ENCODE measurements at places on chromosomes 11 and 22.
A peak's percentile ranks its signal among the peaks of the same experiment; 100 is the strongest.

- no peak for DNase-seq
These were observed 23.4 kb downstream of the ASPHD2 start for GRCh38 chr22:26452236-26453016.

DNA sequence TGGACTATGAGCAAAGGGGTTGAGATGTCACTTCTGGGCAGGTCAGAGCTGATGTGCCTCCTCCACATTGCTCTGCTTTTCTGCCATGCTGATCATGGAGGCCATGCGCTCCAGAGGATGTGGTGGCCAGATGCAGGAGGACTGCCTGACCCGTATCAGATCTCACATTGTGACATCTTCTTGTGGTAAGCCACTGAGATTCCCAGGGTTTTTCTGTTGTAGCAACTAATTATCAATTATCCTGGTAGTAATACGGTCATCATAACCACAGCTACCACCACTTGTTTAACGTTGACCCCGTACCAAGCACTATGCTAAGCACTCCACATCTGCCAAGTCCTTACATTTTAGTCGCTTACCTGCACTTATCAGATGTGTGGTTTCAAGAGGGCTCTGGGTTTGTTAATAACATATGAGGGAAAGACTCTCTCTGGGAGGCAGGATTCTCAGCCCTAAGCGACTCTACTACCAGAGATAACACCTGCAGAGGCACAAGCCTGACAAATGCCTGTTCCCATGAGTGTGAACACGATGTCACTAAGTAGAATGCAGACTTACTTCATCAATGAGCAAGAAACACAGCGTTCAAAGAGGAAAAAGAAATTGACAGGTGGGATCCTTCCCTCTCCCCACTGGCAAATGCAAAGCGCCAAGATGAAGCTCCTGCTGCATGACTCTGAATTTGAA is 63.6 kb upstream of the TIMP3 start:
- DNase-seq: no peak

GRCh38 chr11:57481315-57481714 is 21.0 kb downstream of the RTN4RL2 start:
- no peak for DNase-seq

- no peak for DNase-seq
These were observed 13.9 kb upstream of the BSX start for GRCh38 chr11:122995526-122995925.

GRCh38 chr11:82004537-82005213 is 729.0 kb downstream of the FAM181B start:
- DNase-seq: no peak

- DNase-seq: no peak
These were observed 23.9 kb downstream of the MYO7A start for GRCh38 chr11:77151804-77152509.

- DNase-seq: peak; percentile 37
These were observed 1.0 kb downstream of the CCDC86 start for GRCh38 chr11:60842668-60843600.

- DNase-seq: peak; percentile 49
These were observed 4.4 kb downstream of the SLC2A11 start for GRCh38 chr22:23862103-23862502.

DNA sequence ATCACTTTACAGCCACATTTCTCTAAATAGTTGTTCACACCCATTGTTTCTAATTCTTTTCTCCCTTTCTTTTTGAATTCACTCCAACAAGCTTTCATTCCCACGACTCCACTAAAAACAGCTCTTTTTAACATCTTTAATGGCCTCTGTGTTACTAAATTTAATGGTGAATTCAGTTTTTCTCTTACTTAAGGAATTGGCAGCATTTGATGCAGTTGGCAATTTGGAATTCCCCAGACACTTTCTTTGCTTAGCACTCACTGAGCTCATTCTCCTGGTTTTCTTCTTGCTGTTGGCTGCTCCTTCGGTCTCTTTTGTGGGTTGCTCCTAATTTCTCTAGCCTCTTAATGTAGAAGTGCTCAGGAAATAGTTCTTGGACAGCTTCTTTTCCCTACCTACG is 40.5 kb upstream of the OR9Q1 start:
- no peak for DNase-seq

- DNase-seq: no peak
These were observed 8.0 kb upstream of the COMT start for GRCh38 chr22:19933341-19934241.

- DNase-seq: peak; percentile 54
These were observed 710.6 kb upstream of the CCDC179 start for GRCh38 chr11:23570828-23571227.

GRCh38 chr11:119474682-119475596 is 52.0 kb upstream of the THY1 start:
- peak; percentile 86 for DNase-seq

DNA sequence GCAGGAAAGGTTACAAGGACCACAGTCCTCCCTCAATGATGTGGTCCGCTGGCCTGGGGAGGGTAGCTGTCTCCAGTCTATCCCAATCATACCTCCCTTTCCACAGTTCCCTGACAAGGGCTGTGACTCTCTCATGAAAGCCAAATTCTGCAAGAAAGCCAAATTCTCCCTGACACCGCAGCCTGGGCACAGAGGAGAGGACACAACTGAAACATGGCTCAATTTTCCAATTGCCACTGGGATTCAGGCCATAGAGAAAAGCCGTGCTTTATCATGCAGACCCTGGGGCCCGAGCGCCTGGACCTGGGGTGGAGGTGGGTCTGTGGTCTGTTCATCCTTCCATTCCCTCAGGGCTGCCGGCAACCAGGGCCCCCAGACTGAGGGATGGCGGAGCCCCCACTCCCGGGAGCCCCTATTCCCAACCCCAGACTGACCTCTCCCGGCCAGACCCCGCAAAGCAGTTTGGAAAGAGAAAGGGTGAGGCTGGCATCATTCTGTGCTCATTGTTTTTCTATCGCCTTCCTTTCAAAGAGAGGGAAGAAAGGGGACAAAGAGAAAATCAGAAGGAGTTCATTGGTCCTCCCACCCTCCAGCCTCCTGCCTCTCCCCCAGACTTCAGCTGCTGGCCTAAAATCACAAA is 239.5 kb downstream of the BUD13 start:
- no peak for DNase-seq

DNA sequence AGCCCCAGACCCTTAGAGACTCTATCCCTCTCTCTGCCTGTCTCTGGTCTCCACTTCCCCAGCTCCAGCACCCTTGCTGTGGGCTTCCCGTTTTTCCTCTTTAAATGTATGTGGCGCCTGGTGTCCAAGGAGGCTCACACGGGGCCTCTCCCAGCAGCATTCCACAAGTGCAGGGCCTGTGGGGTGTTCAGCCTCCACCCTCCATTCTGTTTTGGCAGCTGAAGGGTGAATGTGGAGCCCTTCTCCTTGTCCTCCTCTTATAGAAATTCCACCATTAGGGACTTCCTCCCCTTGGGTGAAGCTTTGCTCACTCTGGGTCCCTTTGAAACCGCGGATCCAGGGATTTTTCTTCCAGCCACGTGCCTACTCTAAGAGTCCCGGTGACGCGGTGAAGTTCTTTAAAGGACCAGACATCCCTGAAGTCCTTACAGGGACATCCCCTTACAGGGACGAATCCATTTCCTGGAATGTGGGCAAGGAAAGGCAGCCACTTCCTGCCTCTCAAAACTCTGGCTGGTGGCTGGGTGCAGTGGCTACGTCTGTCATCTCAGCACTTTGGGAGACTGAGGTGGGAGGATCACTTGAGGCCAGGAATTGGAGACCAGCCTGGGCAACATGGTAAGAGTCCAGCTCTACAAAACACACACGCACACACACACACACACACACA is 1.6 kb upstream of the TSPAN18 start:
- DNase-seq: no peak
